ENCODE measurements at places on chromosomes 6 and 20.

DNA sequence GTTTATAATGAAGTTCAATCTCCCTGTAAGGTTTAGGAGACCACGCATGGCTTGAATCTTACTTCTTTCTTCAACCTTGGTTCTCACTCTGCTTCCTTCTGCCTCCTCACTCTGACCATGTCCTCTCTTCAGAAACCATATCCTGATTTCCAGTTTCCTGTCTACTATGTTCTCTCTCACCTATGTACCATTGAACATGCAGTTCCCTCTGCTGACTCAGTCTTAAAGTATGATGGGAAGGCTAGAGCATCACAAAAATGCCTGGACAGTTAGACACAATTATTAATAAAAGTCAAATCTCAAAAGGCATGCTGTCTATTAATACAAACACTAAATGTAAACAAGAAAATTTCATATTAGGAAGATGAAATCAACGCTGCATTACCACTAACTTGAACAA, 151.6 kb downstream of the PRKN start:
- no peak for DNase-seq

DNA sequence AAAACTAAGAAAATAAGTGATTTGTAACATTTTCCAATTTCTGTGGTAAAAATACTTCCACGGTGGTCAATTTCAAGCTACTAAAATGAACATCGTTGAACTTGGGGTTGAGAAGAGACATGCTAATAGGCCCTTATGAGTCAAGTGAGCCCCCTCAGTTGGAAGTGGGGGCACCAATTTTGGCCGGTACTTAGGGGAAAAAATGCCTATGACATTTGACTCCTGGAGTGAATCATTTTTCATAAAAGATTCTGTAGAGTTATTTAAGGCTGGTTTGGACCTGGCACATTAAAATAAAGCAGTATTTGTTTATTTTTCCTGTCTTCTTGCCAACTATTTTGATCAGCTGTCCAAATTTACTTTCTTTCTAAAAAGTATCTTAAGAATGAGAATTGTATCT, 32.4 kb upstream of the CAP2 start:
- no peak for DNase-seq

DNA sequence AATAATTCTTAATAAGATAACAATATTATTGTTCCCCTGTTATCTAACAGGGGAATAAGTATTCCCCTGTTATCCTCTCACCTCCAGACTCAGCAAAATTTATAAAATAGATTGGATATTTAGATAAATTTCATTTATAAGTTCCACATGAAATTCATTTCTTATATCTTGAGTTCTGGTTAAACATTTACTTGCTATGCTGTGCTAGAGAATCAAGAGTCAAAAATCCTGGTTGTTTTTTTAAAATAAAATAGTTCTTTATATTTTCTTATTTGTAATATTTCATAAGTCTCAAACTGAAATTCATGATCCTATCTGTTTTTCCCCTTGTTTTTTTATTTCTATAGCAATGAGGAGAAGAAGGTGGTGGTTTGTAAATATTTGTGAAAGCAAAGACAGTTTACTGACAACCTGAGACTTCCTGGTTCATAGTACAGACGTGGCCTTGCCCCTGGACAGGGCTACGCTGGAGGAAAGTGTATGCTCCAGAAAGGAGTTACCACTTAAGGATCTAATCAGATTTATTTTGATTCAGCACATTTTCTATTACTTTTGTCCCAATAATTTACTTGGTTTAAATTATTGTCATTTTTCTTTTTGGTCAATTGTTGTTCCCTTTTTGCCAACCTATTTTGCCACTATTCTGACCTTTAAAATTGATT, 37.8 kb upstream of the MARCKS start:
- no peak for DNase-seq

- no peak for DNase-seq
Observed at GRCh38 chr6:16380220-16380809, 141.9 kb downstream of the GMPR start.

- DNase-seq: no peak
Observed at GRCh38 chr20:58149437-58150091, 78.9 kb downstream of the ANKRD60 start.

DNA sequence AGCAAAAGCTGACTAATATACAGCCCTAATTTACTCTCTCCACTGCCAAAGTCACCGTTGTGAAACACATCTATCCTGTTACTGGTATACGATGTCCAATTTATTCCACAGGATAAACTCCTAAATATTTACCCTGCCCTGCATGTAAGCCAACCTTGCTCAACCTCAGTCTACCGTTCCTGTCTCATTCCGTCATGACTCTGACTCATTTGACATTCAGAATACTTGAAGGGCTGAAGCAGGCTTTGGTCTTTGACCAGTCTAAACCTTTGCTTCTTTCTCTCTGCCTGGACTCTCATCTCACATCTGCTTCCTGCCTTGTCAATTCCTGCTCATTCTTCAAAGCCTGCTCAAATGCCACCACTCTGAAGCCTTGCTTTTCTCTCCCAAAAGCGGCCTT, 157.5 kb downstream of the SCP2D1 start:
- no peak for DNase-seq

DNA sequence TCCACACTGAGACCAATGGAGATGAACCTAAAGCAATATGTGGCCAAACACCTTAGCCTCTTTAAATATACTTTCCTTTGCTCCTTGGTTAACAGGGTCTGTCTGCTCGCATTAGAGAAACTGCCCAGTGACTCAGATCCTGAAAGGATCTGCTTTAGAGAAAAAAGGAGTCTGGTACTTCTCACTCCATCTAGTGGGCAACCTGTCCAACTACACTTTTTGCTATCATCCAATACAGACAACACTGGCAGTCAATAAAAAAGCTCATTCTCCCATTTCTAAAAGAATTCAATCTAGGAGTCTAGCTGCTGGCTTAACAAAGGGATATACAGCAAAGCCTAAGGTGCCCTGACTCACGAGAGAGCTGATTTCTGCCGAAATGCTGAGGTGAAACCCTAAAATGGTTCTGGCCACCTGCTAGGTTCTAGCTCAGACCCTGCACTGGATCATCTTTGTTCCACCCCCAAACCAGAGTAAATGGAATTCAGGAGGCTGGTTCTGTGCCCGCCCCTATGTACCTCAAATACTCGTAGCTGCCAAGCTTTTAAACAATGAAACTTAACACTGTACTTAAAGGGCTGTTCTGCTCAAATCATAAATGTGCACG, 11.5 kb downstream of the GNL1 start:
- peak; percentile 43 for DNase-seq

DNA sequence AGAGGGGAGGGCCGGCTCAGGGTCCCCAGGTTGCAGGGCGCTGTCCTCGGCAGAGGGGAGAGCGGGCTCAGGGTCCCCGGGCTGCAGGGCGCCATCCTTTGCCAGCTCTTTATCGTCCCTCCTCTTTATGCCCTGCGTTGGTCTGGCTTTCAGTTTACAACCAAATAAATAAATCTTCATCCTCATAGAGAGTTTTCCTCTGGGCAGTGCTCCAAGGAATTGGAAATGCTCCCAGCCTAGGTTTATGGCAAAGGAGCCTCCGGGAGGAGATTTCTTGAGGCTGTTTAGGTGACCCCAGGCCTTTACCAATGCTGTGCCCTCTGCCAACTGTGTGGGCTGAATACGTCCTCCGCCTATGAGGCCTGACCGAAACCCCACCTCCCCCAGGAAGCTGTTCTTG, 60.2 kb downstream of the CHMP4B start:
- no peak for DNase-seq

DNA sequence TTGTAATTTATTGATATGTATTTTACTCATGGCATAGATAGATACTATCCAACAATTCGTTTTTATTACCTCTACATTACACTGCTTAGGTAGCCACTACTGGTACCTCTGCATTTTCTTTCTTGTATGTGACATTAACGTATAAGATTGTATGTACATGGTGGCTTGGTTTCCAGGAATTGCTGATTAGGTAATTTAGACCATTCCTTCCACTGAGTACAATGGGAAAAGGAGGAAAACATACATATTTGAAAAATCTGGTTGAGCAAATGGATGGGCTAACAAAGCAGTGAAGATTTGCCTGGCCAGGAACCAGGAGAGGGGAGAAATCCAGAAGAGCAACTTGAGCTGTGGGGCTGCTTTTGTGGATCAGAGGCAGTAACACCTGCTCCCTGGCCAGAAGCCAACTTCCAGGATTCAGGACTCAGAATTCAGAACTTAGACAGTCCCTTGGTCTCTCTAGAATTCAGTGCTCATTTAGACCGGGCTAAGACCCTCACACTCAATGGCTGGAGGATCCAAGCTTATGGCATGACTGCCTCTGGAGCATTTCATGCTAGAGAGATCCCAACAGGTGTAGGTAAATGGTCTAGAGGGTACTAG, 17.9 kb upstream of the MICB start:
- no peak for DNase-seq

DNA sequence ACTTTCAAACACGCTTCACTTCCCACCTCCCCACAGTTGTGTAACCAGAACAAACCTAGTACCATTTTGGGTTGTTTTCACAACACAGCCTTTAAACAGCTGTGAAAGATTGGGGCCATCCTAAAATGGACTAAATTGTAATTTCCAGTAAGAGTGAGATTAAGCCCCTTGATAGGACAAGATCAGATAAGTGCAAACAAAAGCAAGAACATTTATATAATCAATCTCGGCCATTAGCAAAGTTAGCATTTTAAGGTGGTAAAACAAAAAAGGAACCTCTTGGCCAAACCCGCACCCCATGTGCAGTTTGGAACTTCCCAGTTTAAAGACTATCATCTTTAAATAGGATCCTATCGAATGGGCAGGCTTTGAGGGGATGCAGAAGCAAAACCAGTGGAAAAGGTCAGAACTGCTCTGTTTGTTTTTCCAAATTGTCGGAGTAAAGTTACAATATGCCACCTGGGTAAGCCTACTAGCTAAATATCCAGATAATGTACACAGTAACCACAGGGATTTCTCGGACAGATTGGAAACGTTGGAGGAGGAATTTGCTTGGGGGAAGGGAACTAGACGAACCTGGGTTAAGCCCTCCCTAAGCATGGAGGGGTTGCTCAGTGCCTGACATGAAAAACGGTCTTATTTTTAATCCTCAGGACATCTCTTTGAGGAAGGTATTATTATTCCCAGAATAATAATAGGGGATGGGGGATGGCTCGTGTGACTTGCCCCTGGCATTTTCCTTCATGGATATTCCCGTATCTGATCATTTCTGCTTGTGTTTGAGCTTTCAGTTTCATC, 159.8 kb upstream of the SALL4 start:
- DNase-seq: no peak

- DNase-seq: no peak
Observed at GRCh38 chr6:11761744-11762620, 16.6 kb downstream of the ADTRP start.

DNA sequence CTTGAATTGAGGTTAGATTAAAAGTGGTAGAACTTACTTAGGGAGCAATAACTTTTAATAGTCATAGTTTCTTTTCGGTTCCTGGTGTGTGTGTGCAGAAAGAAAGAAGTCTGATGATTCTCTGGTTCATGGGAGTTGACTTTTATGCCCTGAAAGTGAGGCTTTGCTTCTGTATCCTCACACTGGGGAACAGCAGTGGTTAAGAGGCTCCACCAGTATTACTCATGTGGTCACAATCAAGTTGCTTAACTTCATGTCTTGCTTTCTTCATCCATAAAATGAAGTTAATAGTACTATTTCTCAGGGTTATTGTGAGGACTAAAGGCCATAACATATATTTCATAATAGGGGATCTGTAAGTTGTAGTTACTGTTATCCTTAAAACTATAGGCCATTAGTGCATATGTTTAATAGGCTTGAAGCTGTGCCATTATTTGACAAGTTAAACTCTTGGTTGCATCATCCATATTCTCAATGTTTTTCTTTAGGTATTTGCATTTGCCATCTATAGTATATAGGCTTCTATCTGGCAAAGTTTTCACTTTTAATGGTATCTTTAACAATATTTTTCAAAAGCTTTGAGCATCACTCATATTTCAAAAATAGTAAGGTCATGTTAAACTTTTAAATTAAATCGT, 262.4 kb downstream of the PLCB1 start:
- DNase-seq: no peak

DNA sequence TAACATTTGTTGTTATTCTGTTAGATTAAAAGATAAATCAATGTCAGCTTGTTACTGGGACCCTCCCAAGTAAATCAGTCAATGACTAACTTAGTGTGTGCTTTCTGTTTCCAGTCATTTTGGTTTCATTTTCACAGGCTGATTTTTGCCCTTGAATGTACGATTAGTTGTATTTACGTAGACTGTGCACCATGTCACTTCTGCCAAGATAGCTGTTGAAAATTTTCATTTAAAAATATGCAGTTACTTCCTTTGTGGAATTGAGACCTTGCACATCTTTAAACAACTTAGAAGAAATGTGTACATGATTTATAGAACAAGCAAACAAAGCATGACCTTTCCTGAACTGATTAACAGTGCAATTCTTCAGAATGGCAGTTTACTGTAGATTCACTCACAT, 944.8 kb upstream of the CITED2 start:
- no peak for DNase-seq

- DNase-seq: no peak
Observed at GRCh38 chr20:17634661-17635331, 47.2 kb downstream of the RRBP1 start.

- DNase-seq: no peak
Observed at GRCh38 chr6:16344756-16345155, 106.4 kb downstream of the GMPR start.

DNA sequence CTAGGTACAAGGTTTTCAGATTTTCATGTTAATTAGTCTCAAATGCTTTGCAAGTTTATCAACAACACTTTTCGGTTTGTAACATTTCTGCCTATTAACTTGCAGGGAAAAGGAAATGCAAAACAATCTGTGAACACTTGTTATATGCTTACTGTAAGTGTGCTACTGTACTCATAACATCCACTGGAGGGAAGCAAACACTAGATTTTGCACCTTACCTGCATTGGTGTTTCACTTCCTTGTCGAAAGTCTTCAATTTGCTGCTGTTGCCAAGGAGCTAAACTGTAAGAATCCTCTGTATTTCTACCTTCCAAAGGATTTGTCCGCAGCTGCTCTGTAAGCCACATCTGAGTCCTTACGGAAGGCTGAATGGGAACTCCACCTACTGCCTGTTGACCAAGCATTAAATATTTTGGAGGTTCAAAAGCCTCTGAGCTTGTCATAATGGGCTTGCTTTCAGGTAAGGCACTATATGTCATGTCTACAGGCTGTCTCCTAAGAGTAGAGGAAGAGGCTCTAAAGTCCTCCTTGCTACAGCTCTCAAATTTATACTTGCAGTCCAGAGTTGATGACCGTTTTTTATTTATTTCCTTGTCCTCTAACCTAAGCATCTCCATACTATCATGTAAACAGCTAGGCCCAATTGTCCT, 17.3 kb downstream of the PLN start:
- DNase-seq: peak; percentile 34

DNA sequence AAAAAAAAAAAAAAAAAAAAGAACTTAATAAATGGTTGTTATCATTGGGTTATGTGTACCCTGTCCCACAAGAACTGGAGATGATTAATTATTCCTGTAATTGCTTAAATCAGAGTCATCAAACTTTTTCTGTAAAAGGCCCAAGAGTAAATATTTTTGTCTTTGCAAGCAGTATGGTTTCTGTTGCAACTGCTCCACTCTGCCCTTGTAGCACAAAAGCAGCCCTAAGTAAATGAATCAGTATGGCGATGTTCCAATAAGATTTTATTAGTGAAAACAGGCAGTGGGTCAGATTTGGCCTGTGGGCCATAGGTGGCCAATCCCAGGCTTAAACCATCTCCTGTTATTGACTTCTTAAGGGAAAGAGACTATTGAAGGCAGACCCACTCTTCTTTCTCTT, 252.7 kb downstream of the TSHZ2 start:
- no peak for DNase-seq

- DNase-seq: no peak
Observed at GRCh38 chr6:108650781-108651180, 90.1 kb downstream of the FOXO3 start.

GRCh38 chr20:12837646-12838045, 171.1 kb upstream of the SPTLC3 start:
- no peak for DNase-seq
